ENCODE measurements at places on chromosomes 13 and 19. TPM values are rescaled to one million over a fixed set of nuclear protein-coding genes. Genes with fewer than 3 reads are reported as not detected.

DNA sequence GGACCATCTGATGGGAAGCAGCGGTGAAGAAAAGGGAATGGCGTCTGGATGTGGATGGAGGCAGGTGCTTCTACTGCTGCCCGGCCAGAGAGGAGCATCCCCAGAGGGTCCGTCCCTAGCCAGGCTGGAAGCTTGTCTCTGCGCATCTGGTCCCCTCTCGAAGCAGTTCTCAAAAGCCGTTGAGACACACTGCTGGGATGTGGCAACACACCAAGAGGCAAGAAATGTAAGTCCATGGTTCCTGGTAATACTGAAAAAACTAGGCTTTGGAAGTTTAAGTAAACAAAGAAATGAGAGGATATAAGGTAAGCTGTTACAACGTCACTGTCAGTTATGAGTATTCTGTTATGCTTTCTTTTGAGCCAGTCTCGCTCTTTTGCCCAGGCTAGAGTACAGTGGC lies 15.1 kb upstream of the FFAR2 start:
- DNase-seq: no peak

DNA sequence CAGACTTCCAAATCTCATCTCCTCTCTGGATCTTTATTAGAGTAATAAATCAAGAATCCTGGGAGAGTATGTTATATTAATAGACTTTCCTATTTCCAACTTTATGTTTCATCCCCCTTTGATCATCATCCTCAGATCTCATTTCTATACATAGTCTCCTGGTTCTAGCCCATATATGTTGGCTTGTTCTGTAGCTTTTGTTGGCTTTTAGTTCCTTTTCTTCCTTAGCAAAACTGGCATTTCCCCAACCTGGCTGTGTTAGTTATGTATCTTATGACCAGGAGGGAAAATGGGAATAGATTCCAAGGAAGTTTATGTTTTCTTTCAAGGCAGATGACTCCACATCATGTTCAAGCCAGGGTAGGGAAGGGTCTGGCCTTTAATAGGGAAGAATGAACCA lies 2464.5 kb downstream of the PCDH9 start:
- no peak for DNase-seq

DNA sequence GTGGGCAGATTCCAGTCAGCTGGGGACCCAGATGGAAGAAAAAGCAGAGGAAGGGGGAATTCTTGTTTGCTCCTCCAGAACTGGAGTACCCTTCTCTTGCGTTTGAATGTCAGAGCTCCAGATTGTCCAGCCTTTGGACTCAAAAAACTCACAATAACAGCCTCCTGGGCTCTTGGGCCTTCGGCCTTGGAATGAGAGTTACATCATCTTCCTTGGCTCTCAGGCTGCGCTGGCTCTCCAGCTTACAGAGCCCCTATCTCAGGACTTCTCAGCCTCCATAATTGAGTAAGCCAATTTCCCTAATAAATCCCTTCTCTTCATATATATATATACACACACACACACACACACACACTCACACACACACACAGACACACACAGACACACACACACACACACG lies 1215.7 kb upstream of the SLC10A2 start:
- no peak for DNase-seq

DNA sequence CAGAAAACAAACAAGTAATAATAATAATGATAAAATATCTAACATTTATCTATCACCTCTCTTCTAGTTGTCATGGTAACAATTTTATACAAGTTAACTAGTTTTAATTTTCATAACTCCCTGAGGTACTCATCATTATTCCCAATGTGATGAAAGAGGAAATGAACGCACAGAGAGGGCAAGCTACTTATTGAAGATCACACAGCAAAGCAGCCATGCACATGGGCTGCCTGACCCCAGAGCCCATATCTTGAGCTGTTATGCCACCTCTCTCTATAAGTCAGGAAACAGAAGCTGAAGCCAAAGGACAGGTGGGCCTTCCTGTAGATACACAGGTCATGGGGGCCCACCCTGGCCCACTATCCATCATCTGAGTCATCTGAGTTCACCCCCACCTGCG lies 4.9 kb upstream of the KLK4 start:
- no peak for DNase-seq

The NPAS1 gene
- 1.2 TPM for total RNA-seq

The APOC4 gene
- not detected for total RNA-seq
